Activated CD4-positive, alpha-beta memory T cell treated with anti-CD3 and anti-CD28 coated beads for 36 hours (primary cell): ENCODE measurements at places on chromosomes 7 and 10.
A peak's percentile ranks its signal among the peaks of the same experiment; 100 is the strongest.

DNA sequence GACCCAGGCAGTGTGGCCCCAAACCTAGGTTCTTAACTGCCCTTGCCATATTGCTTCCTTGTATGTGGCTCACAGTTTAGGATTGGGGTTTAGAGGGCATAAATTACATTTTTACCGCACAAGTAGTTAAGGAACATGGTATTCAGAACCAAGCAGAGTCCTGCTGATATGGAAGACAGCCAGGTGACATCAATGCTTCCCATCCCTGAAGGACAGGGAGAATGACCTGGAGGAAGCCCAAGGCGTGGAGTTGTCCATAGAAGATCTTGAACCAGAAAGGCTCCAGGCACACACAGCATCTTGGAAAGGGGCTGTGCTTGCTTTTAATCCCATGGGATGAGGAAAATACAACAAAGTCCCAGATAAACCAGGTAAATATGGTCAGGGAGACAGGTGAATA, 48.3 kb downstream of the ATXN7L1 start:
- DNase-seq, result no peak

- no peak for DNase-seq
These were observed 49.6 kb upstream of the TOMM7 start for GRCh38 chr7:22872096-22872807.

- DNase-seq, result peak; percentile 63
These were observed 26.9 kb upstream of the TRIM56 start for GRCh38 chr7:101058355-101058754.

DNA sequence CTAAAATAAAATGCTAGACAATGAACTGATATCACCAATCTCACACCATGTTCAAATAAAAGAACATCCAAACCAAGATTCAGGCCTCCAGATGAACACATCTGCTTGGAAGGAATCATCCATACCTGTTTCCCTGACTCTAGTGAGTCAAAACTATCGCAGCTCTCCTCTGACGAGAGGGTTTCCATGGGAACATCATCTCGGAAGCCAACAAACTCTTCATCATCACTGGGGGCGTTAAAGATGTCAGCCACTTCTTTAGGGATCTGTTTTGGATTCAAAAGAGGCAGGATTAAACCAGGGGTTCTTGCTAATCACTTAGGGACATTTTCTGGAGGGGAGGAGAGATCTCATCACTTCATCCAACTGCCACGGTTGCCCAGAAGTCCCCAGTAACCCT, 29.1 kb downstream of the CDCA7L start:
- DNase-seq, result no peak

DNA sequence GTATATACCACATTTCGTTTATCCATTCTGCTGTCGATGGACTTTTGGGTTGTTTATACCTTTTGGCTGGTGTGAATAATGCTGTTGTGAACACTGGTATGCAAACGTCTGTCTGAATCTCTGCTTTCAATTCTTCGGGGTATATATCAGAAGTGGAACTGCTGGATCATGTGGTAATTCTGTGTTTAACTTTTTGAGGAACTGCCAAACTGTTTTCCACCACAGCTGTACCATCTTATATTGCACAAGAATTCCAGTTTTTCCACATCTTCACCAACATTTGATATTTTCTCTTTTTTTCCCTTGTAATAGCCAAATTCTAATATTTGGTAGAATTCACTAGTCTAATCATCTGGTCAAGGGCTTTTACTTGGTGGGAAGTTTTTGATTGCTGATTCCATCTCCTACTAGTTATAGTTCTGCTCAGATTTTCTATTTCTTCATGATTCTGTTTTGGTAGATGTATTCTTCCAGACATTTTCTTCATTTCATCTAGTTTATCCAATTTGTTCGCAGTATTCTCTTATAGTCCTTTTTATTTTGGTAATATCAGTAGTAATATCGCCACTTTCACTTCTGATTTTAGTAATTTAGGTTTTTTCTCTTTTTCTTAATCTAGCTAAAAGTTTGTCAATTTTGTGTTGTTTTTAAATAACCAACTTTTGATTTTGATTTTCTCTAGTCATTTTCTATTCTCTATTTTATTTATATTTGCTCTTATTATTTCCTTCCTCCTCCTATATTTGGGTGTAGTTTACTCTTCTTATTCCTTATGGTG, 271.2 kb downstream of the ZEB1 start:
- no peak for DNase-seq

DNA sequence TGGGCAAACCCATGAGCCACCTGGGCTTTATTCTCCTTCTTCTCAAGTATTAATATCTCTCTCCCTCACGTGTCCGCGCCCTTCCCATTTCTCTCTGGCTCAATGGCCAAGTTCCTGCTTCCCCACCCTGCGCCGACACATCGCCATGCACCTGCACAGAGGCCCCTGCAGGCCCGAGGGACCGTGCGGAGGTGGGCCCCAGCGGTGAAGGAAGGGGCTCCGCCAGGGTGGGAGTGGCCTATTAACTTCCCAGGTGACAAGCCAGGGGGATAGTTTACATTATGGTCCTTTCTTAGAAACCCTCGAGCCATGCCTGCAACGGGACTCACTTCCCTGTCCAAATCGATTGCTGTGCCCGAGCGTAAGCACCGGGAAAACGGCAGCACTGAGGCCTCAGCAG, 110.0 kb upstream of the ADARB2 start:
- no peak for DNase-seq

- DNase-seq, result no peak
These were observed 33.4 kb upstream of the ABLIM1 start for GRCh38 chr10:114691442-114691941.

GRCh38 chr7:149456506-149457421, 4.1 kb downstream of the ZNF777 start:
- no peak for DNase-seq

DNA sequence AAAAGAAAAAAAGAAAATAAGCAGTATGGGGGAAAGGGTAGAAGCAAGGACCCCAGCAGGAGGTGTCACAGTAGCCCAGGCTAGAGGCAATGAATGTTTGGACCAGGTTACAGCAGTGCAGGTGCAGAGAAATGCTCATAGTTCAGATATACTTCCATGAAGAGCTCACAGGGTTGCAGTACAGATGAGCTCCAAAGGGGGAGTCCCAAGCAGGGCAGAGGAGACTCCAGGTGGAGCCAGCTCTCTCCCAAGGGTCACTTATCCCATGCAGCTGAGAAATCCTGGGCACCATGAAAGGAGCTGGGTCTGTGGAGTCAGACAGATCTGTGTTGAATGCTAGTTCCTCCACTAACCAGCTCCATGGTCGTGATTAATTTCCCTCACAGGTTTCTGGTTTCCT, 174.9 kb downstream of the C7orf25 start:
- DNase-seq, result no peak

- no peak for DNase-seq
These were observed 6.2 kb downstream of the SNX13 start for GRCh38 chr7:17934094-17934493.

- no peak for DNase-seq
These were observed 24.8 kb upstream of the ADARB2 start for GRCh38 chr10:1762076-1762475.

GRCh38 chr7:49520951-49521350, 252.5 kb upstream of the VWC2 start:
- DNase-seq, result no peak

- no peak for DNase-seq
These were observed 520.0 kb downstream of the NRG3 start for GRCh38 chr10:82394987-82395386.

DNA sequence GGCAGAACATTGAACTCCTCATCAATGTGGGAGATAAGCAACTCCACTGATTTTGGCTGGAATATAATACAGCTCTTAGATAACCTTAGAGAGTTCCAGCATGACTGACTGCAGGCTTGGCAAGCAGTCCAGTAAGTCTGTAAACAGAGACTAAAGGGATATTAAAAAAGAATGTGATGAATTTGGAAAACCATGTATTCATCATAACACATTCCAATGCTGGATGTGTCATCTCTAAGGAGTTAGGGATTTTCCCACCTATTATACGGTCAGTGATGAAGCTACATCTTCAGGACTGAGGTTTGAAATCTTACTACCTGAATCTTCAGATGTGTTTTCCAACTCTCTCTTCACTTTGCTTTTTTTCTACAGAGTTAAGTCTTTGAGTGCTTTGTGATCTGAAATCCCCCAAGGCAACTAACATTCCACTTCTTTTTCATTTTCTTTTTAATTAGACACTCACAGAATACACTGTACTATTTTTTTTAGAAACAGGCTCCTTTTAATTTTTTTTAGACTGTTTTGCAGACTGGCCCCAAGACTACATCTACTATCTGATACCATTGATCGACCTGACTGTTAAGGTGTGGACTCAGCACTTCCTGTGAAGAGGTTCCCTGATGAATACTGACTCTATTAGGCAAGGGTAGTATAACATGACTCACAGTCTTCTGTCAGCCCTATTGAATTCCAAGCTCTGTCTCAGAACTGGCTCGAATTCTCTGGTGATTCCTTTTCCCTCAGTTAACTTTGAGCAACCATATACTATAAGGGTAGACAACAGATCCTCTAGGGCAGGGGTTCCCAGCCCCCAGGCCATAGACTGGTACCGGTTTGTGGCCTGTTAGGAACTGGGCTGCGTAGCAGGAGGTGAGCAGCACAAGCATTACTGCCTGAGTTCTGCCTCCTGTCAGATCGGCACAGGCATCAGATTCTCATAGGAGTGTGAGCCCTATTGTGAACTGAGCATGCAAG, 678.2 kb downstream of the GRM8 start:
- no peak for DNase-seq

GRCh38 chr10:9297580-9297979, 1243.1 kb downstream of the GATA3 start:
- DNase-seq, result no peak

- peak; percentile 99 for DNase-seq
These were observed at the start of gene EDRF1 for GRCh38 chr10:125719173-125720001. Gene EDRF1 (plus strand): TSS chr10:125719709. CDS start chr10:125719808, 99 bp downstream.

GRCh38 chr7:48466713-48467112, 295.5 kb downstream of the ABCA13 start:
- DNase-seq, result no peak

- no peak for DNase-seq
These were observed 72.3 kb downstream of the CREB5 start for GRCh38 chr7:28484606-28484935.

- no peak for DNase-seq
These were observed 52.4 kb upstream of the DLX6 start for GRCh38 chr7:96952974-96953391.

GRCh38 chr10:67666416-67667034, 29.5 kb downstream of the CTNNA3 start:
- no peak for DNase-seq

DNA sequence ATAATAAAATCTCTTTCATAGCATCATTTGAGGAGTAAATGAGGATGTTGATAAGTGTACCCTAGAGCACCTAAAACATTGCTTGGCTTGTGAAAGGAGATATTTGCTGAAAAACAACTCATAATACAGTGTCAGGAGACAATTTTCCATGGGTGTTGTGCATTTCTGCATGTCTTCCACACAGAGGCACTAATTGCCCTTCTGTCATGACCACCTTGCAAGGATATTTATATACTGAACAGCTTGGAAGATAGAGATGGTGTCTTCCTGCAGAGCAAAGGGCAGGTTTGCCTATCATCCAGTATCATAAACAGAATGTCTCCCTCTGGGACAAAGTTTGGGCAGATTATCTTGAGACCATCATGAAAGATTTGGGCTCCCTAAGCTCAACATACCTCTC, 495.2 kb upstream of the LRRN3 start:
- no peak for DNase-seq

DNA sequence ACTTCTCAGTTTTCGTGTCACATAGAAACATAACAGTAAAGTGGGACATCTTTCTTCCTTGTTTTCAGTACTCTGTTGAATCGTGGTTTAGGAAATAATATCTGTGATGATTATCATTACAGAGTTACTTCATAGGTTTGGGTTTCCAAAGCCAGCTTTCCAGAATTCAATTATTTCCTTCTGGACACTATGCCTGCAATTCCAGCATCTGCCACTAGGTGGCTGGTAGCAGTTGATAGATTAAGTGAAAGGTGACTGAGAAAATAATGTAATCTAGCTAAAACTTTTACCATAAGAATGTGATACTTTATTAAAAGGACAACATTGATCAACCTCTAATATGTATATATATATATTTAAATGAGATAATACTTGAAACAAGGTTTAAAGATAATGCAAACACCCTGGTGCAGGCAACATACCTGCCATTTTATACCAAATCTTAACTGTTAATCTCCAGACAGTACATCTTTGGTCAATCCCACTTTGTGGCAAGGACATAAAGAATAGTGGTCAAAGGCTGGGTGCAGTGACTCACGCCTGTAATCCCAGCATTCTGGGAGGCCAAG, 102.6 kb downstream of the SH3PXD2A start:
- DNase-seq, result peak; percentile 38

- DNase-seq, result no peak
These were observed 42.6 kb downstream of the SEM1 start for GRCh38 chr7:96667026-96667425.

DNA sequence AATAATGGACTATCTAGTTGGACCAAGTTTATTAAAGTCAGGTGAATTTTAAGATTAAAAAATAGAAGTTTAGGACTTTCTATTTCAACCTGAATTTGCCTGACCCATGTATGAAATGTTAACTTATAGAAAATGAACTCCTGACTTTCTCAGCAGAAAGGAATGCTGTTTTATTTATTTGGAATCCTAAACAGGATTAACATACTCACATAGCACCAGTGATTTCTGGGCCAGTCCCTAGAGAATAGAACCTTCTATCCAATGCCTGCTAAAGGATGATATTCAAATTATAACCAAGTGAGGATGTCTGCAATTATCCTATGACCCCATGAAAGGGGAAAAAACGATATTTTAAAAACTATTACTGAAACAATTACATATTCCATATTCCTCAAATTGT, 148.8 kb downstream of the CHRM2 start:
- no peak for DNase-seq

GRCh38 chr7:137920637-137921399, 74.0 kb upstream of the DGKI start:
- DNase-seq, result no peak

DNA sequence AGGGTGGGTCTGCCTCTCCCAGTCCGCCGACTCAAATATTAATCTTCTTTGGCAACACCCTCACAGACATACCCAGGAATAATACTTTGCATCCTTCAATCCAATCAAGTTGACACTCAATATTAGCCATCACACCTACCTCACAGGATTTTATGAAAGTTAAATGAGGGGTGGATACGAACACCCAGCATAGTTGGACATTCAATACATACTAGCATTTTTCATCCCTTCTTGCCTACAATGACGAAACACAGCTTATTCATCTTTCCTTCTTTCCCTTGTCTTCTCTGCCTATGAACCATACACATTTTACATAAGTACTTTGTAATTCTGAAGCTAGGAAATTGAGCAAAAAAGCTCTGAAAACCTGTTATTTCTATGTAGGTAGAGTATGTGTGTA, 48.5 kb downstream of the EMX2 start:
- no peak for DNase-seq

DNA sequence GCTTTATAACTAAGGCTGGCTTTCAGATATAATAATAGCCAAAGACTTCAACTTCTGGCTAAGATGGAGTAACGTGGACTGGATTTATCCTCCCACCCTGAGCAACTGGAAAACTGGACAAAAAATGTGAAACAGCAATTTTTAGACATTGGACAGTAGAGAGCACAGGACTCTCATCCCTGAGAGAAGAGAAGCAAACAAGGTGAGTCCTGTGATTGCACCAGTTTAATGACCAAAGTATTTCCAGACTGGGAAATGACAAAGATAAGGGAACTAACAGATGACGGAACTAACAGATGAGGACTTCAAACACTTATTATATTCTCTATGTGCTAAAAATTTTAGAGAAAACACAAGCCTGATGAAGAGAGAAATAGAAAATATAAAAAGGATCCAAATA, 175.7 kb upstream of the SLC25A13 start:
- no peak for DNase-seq

GRCh38 chr7:66699998-66700397, 40.5 kb upstream of the RABGEF1 start:
- DNase-seq, result no peak

- DNase-seq, result no peak
These were observed 50.7 kb downstream of the TAS2R16 start for GRCh38 chr7:122944682-122945303.
